ENCODE measurements at places on chromosomes 16 and 17.
A peak's percentile ranks its signal among the peaks of the same experiment; 100 is the strongest.

GRCh38 chr17:73609060-73609459 lies 35.2 kb downstream of the SDK2 start:
- no peaks in the 10 kb centered on the region for H3K36me3 ChIP-seq
- H3K4me3 ChIP-seq, result no peak overlapping the region
- H3K4me1 ChIP-seq, result no peaks in the 10 kb centered on the region
- no peak for DNase-seq
- no peak overlapping the region for H3K27ac ChIP-seq

DNA sequence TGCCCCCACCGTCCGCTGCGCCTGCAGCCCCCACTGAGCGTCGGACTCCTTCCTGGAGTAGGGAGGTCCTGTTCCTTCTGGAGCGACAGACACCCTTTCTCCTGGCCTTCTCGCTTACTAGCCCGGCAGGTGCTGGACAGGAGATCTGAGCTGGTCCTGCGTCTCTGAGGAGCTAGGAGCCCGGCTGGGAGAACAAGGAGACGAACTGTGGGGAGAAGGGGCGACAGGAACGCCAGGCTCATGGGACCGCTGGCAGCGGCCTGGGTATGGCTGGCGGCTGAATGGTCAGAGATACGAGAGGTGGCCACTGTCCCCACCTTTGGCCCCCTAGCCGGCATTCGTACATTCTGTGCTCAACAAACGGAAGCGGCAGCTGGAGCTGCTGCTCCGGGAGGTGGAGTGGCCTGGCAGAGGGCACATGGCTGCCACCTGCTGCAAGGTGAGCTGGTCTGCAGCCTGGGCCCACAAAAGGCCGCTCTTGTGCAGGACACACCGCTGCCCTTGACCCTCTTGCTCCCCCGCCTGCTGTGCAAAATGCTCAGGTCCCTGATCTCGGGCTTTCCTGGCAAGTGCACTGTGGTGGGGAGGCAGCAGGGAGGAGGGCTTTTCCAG lies 2066.7 kb downstream of the TP53TG3F start:
- no peak overlapping the region for H3K4me3 ChIP-seq
- no peak overlapping the region for H3K27ac ChIP-seq
- H3K4me1 ChIP-seq, result no peaks in the 10 kb centered on the region
- no peaks in the 10 kb centered on the region for H3K27me3 ChIP-seq
- no peak for DNase-seq

- H3K27ac ChIP-seq, result no peak overlapping the region
- DNase-seq, result peak; percentile 53
- no peaks in the 10 kb centered on the region for H3K27me3 ChIP-seq
- no peak overlapping the region for H3K4me3 ChIP-seq
Observed at GRCh38 chr17:4944163-4944553, 4.1 kb downstream of the RNF167 start.

- no peak overlapping the region for H3K27ac ChIP-seq
- peak; percentile 84 for DNase-seq
- H3K4me1 ChIP-seq, result no peaks in the 10 kb centered on the region
- no peak overlapping the region for H3K4me3 ChIP-seq
Observed at GRCh38 chr17:4420692-4421131, 13.0 kb upstream of the SPNS3 start.

GRCh38 chr17:35757243-35757642 lies 3.4 kb upstream of the C17orf50 start:
- no peak overlapping the region for H3K4me3 ChIP-seq
- H3K27me3 ChIP-seq, result no peaks in the 10 kb centered on the region
- no peaks in the 10 kb centered on the region for H3K36me3 ChIP-seq
- DNase-seq, result no peak
- H3K27ac ChIP-seq, result no peak overlapping the region

- DNase-seq, result no peak
- no peaks in the 10 kb centered on the region for H3K4me1 ChIP-seq
- no peak overlapping the region for H3K27ac ChIP-seq
- H3K36me3 ChIP-seq, result no peaks in the 10 kb centered on the region
- H3K4me3 ChIP-seq, result no peak overlapping the region
Observed at GRCh38 chr16:67594956-67595355, 32.6 kb downstream of the CTCF start.

- H3K36me3 ChIP-seq, result no peaks in the 10 kb centered on the region
- no peak overlapping the region for H3K4me3 ChIP-seq
- DNase-seq, result no peak
- H3K4me1 ChIP-seq, result no peaks in the 10 kb centered on the region
Observed at GRCh38 chr16:73549984-73550631, 502.2 kb upstream of the ZFHX3 start.

GRCh38 chr17:29255926-29256522 lies 9.4 kb downstream of the CRYBA1 start:
- H3K4me1 ChIP-seq, result peaks cover 3% of the 10 kb centered on the region
- H3K4me3 ChIP-seq, result no peak overlapping the region
- no peak overlapping the region for H3K27ac ChIP-seq
- H3K36me3 ChIP-seq, result peaks cover 6% of the 10 kb centered on the region

DNA sequence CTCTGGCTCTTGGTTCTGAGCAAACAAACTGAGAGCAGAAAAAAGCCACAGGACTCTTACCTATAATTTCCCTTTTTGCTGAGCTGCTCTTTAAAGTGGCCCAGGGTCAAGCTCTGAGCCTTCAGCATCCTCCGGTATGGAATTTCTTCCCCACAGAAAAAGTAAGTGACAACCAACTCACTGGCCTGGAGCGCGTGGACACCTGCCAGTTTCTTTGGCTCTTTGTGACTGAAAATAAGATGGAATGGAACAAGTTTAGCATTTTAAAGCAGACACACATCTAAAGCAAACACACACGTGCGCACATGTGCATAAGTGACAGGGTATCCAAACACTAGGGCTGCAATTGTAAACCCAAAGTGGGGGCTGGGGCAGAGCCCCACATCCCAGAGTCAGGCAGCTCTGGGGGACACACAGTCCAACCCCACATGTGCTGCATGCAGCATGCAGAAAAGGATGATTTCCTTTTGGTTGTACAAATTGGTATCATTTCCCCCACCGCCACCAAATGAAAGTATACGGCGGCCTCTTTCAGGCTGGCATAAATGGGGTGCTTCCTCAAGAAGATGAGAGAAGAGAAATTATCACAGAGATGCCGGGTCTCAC lies 27.5 kb downstream of the AXIN2 start:
- DNase-seq, result no peak
- peaks cover 32% of the 10 kb centered on the region for H3K4me1 ChIP-seq
- no peak overlapping the region for H3K4me3 ChIP-seq
- no peaks in the 10 kb centered on the region for H3K36me3 ChIP-seq
- no peak overlapping the region for H3K27ac ChIP-seq

GRCh38 chr17:74442670-74443515 lies 11.0 kb downstream of the GPRC5C start:
- peak overlapping the region; percentile 98 for H3K27ac ChIP-seq
- no peak overlapping the region for H3K4me3 ChIP-seq
- peak; percentile 94 for DNase-seq
- peaks cover 9% of the 10 kb centered on the region for H3K4me1 ChIP-seq
- H3K27me3 ChIP-seq, result no peaks in the 10 kb centered on the region
- peaks cover 68% of the 10 kb centered on the region for H3K36me3 ChIP-seq

DNA sequence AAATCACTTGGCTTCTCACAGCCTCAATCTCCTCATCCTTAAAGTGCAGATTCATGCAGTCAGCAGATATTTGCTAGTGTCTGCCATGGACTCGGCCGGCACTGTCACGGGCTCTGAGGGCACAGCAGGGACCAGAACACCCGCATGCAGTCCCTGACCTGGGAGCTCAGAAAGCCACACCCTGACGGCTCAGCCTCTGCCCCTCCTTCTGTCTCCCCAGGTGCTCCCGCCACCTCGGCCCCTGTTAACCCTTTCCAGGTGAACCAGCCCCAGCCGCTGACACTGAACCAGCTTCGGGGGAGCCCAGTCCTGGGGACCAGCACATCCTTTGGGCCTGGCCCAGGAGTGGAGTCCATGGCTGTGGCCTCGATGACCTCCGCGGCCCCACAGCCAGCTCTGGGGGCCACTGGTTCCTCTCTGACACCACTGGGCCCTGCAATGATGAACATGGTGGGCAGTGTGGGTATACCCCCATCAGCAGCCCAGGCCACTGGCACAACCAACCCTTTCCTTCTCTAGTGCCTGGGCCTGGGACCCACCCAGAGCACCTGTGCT lies 28.7 kb downstream of the B9D1 start:
- no peak overlapping the region for H3K4me3 ChIP-seq
- peaks cover 31% of the 10 kb centered on the region for H3K4me1 ChIP-seq

- no peaks in the 10 kb centered on the region for H3K27me3 ChIP-seq
- H3K36me3 ChIP-seq, result no peaks in the 10 kb centered on the region
- no peak overlapping the region for H3K4me3 ChIP-seq
- H3K4me1 ChIP-seq, result peaks cover 12% of the 10 kb centered on the region
- no peak overlapping the region for H3K27ac ChIP-seq
Observed at GRCh38 chr17:32515677-32516383, 29.0 kb downstream of the CDK5R1 start.

- no peaks in the 10 kb centered on the region for H3K4me1 ChIP-seq
- peaks cover 9% of the 10 kb centered on the region for H3K36me3 ChIP-seq
- H3K27me3 ChIP-seq, result no peaks in the 10 kb centered on the region
Observed at GRCh38 chr16:80972611-80973010, 34.1 kb downstream of the CMC2 start.

GRCh38 chr17:68694791-68695485 lies 93.8 kb upstream of the FAM20A start:
- H3K4me1 ChIP-seq, result peaks cover 6% of the 10 kb centered on the region
- H3K27ac ChIP-seq, result no peak overlapping the region
- no peak overlapping the region for H3K4me3 ChIP-seq
- no peaks in the 10 kb centered on the region for H3K36me3 ChIP-seq

GRCh38 chr17:34220752-34221395 lies 34.2 kb upstream of the CCL2 start:
- no peaks in the 10 kb centered on the region for H3K36me3 ChIP-seq
- H3K4me1 ChIP-seq, result no peaks in the 10 kb centered on the region
- H3K27ac ChIP-seq, result no peak overlapping the region
- H3K27me3 ChIP-seq, result no peaks in the 10 kb centered on the region
- no peak overlapping the region for H3K4me3 ChIP-seq

- peaks cover 18% of the 10 kb centered on the region for H3K36me3 ChIP-seq
- no peaks in the 10 kb centered on the region for H3K27me3 ChIP-seq
- H3K4me3 ChIP-seq, result no peak overlapping the region
Observed at GRCh38 chr17:39996800-39997199, 16.2 kb downstream of the PSMD3 start.

GRCh38 chr16:11316331-11317015 lies 28.8 kb upstream of the RMI2 start:
- no peak overlapping the region for H3K4me3 ChIP-seq
- H3K27me3 ChIP-seq, result no peaks in the 10 kb centered on the region
- no peaks in the 10 kb centered on the region for H3K36me3 ChIP-seq
- no peaks in the 10 kb centered on the region for H3K4me1 ChIP-seq
- no peak for DNase-seq

GRCh38 chr17:12737740-12738469 lies 51.4 kb upstream of the ARHGAP44 start:
- no peak overlapping the region for H3K4me3 ChIP-seq
- H3K36me3 ChIP-seq, result no peaks in the 10 kb centered on the region
- no peaks in the 10 kb centered on the region for H3K27me3 ChIP-seq
- no peak for DNase-seq
- H3K27ac ChIP-seq, result no peak overlapping the region

DNA sequence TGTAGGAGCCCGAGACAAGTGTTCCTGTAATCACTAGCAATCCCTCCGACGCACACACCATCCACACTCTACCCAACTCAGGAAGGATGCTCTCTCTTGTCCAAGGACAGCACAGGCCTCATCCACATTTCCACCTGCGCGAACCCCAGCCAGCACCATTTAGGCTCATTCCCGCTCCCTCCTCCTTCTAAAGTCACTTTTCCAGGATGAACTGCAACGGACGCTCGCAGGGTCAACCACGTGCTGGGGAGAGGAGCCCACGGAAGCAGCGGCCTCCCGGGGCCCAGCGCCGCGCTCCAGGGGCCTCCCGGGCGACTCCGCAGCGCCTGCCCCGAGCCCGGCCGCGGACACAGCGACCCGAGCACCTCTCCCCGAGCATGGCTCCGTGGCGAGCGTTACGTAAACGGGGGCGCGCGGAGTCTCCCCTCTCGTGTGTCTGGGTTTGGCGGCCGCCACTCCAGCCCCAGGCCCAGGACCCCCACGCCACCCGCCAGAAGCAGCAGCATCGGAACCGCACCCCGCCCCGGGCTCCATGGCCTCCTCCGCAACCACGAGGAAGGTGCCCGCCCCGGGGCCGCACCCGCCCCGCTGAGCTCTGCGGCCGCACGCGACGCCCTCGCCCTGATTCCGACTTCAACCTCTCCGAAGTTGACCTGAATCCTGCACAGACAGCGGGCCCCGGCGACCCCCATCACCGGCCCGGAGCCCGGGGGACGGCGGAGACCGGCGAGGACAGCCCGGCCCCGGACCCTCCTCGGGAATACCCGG lies 668 bp downstream of the USP36 start:
- DNase-seq, result peak; percentile 48
- peak overlapping the region; percentile 81 for H3K27ac ChIP-seq
- peaks cover 24% of the 10 kb centered on the region for H3K4me1 ChIP-seq
- peak overlapping the region; percentile 51 for H3K4me3 ChIP-seq
- H3K36me3 ChIP-seq, result peaks cover 32% of the 10 kb centered on the region

GRCh38 chr16:20317117-20317516 lies 10.2 kb downstream of the GP2 start:
- H3K4me1 ChIP-seq, result no peaks in the 10 kb centered on the region
- H3K27me3 ChIP-seq, result no peaks in the 10 kb centered on the region
- no peak overlapping the region for H3K27ac ChIP-seq
- no peak for DNase-seq
- no peaks in the 10 kb centered on the region for H3K36me3 ChIP-seq

DNA sequence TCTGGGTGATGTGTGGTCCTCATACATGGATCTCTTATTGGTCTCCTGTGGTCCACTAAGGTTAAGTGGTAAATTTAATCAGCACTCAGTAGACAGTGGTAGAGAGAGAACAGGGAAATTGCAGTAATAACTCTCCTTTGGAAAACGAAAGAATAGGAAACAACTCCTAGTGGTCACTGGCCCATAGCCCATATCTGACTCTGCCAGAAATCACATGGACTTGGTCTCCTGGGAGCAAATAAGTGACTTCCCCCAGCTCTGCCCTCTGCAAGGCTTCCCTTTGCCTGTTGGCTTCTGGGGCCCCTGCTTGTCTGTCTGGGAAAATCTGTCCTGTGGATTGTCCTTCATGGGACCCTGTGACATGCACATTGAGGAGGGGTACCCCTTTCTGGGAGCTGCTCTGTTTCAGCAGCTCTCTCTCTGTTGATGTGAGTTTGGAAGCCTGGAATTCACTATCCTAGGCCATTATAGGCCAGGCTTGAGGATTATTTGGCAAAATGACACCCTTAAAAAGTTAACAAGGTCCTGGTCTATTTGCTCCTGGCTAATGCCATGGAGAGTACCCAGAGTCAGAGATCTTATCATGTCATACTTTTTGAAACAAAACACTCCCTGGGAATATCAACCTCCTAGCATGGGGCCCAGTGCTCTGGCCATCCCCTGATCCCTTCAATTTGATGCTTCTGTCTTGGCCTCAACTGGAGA lies 58.0 kb upstream of the HNF1B start:
- H3K36me3 ChIP-seq, result no peaks in the 10 kb centered on the region
- H3K27ac ChIP-seq, result no peak overlapping the region
- H3K27me3 ChIP-seq, result no peaks in the 10 kb centered on the region
- no peaks in the 10 kb centered on the region for H3K4me1 ChIP-seq

- no peak overlapping the region for H3K4me3 ChIP-seq
- no peaks in the 10 kb centered on the region for H3K4me1 ChIP-seq
- no peaks in the 10 kb centered on the region for H3K27me3 ChIP-seq
- no peaks in the 10 kb centered on the region for H3K36me3 ChIP-seq
- no peak overlapping the region for H3K27ac ChIP-seq
Observed at GRCh38 chr17:81794509-81794908, 9.4 kb upstream of the GCGR start.

Measured in small intestine (tissue), 16 donors.